COLO829 (cell line): ENCODE measurements at places on chromosomes 1 and 21.

- peak; percentile 88 for DNase-seq
Measured at GRCh38 chr1:211210052-211210451, 49.1 kb upstream of the RCOR3 start.

DNA sequence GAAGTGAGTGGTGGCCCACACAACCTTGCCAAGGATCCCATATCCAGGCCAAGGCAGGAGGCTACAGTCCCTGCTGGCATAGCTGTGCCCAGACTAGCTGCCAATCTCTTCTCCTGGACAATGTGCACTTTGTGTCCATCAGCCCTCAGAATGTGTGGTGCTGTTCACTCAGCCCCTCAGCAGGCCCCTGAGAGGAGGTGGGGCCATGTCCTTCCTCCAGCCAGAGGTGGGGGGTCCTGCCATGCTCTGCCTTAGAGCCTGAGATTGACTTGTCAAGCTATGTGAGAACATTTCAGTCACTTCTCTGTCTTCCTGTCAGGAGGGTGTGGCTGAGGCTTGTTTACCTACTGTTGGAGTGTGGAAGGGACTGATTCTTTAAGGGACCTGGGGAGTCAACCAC is 1.4 kb downstream of the NCF2 start:
- DNase-seq, result no peak

- DNase-seq, result no peak
Measured at GRCh38 chr1:207031632-207032264, 808 bp downstream of the C1orf116 start.

GRCh38 chr1:5713101-5714010 is 278.9 kb downstream of the NPHP4 start:
- DNase-seq, result no peak

DNA sequence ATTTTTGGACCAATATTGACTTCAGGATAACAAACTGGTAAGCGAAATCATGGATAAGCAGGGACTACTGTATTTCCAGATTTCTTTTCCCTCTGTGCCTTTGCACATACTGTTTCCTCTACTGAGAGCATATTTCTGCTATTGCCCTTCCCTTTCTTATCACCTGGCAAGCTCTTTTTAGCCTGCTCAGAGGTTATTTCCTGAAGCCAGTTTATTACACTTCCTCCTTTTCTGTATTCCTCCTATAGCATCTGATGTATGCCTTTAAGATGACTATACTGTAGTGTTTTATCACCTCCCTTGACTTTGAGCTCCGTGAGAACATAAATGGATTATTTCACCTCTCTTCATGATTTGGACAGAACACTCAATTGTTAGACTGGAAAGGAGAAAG is 49.0 kb downstream of the MAGI3 start:
- no peak for DNase-seq

DNA sequence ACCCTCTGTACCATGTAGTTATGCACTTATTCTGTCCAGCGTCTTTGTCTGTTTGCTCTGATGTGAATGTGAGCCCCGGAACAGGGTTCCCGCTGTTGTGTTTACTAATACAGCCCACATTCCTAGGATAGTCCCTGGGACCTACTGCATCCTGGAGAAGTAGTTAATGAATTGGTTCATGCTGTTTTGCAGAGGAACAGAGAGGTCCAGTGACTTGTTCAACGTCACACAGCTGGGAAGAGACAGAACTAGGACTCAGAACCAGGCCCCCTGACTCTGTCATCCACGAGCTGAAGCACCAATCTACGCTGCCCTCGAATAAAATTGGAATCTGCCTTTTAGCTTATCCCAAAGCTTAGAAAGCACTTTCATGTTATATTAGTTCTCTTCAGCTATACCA is 784 bp downstream of the AGT start:
- DNase-seq, result no peak

- DNase-seq, result no peak
Measured at GRCh38 chr1:3419415-3420204, 34.9 kb upstream of the ARHGEF16 start.

DNA sequence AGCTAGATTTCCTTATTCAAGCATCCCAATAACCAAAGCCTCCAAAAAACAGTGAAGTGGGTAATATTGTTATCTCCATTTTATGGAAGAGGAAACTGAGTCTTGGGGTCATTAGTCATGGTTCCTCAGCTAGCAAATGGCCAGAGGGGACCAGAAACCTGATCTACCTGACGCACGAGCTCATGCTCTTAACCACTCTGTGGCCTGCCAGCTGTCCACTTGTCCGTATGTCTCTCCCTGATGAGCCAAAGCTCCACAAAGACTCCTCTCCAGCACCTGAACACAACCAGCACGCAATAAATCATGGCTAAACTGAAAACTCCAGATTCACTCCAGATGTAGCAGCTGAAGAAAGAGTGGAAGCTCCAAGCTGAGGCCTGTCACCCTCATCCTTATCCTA is 5.8 kb downstream of the CAPN8 start:
- no peak for DNase-seq

DNA sequence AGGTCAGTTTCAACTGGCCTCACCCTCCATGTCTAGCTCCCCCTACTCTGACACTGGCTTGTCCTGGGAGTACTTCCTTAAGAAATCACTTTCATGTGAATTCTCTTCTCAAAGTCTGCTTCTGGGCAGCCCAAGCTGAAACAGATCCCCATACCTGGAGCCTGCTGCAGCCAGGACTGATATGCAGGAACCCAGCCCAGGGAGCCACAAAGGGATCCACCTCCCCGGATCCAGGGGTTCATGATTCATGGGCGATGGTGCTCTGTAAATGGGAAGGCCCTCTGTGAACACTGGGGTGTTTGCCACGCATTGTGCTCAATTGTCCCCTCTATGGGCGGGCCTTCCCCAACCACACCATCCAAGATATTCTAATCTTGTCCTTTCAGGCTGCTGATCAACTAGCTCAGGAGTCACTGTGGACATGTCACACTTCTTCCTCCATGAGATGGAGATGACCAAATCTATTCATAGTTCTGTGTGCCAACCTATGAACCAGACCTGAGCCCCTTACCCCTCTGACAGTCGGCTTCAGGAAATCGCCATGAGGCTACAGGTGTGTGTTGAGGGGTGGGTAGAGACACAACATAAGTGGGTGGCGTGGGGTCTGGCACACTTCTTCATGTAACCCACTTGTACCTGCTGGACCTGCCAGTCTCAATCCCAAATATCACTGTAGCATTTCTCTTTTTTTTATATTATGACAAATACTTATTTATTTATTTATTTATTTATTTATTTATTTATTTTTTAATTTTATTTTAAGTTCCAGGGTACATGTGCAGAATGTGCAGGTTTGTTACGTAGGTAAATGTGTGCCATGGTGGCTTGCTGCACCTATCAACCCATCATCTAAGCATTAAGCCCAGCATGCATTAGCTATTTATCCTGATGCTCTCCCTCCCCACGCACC is 41.8 kb downstream of the RUNX3 start:
- DNase-seq, result no peak

DNA sequence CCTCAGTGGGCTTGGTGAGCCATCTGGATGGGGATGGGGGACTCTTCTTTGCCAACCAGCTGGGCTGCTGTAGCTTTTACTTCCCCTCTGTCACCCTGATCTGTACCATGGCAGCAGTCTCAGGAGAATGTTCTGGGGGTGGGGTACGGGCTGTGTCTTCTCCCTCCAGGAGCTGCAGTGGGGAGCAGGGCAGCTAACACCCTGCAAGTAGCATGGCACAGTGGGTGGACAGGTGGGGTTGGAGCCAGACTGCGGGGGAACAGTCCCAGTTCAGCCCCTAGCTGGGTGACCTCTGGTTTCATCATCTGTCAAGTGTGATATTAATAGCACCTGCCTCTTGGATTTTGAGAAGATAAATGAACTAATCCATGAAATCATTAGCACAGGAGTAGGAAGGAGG is 3.1 kb downstream of the NFASC start:
- no peak for DNase-seq

- DNase-seq, result no peak
Measured at GRCh38 chr1:9875636-9876000, 34.5 kb downstream of the CTNNBIP1 start.

DNA sequence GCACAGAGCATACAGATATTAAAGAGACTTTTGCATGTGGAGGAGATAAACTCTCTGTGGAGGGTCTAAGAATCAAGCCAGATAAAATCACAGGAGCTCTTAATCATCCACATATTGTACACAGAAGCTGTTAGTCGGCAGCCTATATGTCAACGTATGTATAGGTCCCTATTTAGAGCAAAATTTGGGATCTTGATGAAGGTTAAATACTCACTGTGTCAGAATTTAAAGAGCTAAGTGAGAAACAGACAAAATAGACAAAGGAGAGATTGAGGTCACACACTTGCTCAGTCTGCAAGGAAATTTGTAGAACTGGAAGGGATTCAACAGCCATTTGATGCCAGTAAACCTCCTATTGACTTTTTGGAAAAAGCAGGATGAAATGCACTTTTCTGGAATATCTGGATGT is 4.1 kb upstream of the IRF2BP2 start:
- no peak for DNase-seq

- no peak for DNase-seq
Measured at GRCh38 chr1:67647814-67648358, 37.1 kb upstream of the GADD45A start.

GRCh38 chr1:29664711-29665110 is 428.4 kb downstream of the PTPRU start:
- DNase-seq, result no peak

GRCh38 chr21:14452727-14453241 is 69.8 kb upstream of the HSPA13 start:
- no peak for DNase-seq

GRCh38 chr1:159936273-159936904 is 9.0 kb downstream of the IGSF9 start:
- peak; percentile 90 for DNase-seq

DNA sequence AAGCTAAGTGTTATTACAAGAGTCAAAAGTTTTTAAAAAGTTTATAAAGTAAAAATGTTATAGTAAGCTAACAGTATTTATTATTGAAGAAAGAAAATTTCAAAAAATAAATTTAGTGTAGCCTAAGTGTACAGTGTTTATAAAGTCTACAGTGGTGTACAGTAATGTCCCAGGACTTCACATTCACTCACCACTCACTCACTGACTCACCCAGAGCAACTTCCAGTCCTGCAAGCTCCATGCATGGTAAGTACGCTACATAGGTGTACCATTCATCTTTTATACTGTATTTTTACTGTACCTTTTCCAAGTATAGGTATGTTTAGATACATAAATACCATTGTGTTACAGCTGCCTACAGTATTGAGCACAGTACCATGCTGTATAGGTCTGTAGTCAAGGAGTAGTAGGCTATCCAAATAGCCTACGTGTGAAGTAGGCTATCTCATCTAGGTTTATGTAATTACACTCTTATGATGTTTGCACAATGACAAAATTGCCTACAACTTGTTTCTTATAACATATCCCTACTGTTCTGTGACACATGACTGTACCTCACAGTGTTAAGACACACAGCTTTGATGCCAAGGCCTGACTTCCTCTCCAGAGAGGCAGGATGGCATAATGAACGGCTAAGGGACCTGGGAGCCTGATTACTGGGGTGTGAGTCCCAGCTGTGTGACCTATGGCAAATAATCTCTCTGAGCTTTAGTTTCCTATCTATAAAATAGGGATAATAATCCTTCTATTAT is 12.7 kb downstream of the DHCR24 start:
- no peak for DNase-seq

DNA sequence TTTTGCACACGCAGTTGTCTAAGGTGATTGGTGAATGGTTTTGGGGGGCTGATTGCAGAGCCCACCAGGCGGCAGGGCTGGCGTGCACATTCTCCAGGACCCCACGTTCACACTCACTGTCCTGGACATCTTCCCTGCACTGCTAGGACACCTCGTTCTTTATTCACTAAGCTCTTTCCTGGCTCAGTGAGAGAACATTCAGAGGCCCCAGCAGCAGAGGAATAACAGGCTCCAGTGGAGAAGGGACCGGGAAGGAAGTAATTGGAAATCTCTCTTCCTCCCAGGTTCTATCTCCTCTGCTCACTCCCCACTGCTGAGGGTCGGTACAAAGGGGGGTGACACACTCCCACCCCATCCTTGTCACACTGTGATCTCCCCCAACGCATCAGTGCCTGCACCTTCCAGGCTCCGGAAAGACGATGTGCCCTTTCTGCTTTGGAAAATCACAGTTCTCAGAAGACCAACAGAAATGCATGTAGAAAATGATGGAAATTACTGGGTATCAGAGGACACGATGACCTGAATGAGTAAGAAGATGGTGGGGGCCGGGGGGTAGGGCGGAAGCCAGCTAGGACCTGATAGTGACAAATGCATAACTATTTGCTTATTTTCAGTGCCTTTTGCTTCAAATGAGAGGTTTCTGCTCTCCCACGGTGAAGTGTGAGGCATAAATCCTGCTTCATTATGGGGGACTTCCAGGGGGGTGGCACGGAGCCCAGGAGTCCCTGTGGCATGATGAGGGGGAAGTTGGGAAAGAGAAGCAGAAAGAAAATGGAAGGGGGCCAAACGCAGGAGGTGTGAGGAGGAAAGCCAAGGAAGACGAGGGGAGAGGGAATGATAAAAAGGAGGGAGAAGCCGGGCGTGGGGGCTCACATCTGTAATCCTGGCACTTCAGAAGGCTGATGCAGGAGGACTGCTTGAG is 25.2 kb upstream of the KIF26B start:
- DNase-seq, result no peak

DNA sequence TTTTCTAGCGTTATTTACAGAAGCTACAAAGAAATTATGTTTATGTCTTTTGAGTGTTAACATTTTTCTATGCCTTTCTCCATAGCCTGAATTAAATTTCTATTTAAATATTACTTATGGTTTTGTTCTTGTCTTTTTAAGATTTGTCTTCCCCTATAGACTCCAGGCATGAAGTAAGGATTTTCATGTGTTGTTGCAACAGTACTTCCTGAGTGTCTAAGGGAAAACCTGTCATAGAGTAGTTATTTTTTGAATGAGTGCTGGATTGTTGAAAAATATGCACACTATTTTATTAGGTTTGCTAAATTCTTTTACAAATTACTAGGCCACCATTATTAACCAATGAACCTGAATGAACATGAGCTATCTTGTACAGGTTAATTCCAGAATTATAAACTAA is 27.1 kb downstream of the SAMSN1 start:
- DNase-seq, result no peak

DNA sequence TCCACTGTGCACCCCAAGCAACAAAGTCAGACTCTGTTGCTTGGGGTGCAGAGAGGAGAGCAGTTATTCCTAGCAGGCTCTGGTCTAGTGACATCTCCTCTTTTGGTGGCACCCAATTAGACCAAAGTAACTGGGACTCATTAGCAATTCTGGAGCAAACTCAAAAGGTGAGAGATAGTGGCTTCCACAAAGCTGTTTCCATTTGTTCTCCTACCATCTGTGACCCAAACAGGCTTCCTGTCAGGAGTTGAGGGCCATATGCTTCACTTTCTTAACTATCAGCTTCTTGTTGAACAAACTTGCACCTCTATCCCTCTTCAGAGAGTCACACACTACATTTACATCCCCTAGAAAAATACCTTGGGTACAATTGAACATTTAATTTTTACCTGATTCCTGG is 1.5 kb upstream of the ATXN7L2 start:
- DNase-seq, result no peak

DNA sequence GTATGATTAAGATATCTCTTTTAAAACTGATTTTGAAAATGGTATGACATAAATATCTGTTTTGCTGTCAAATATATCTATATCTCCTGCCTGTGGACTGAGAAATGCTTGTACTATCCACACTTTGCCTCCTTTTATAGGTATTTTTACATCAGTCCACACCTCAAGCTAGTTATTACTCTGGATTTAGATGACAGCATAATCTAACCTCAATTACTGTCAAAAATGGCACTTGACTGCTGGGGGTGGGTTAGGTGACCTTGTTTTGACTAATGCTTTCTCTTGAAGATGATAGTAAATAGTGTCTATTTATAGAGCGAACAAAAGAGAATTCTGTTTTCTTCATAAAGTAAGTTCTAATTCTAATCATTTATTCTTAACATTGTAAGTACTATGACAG is 9.1 kb downstream of the ADGRL2 start:
- DNase-seq, result no peak
